PC-3 (cell line): ENCODE measurements at places on chromosomes 7 and 10.

- DNase-seq = no peak
Measured at GRCh38 chr10:77644557-77645243, 7.1 kb upstream of the KCNMA1 start.

- DNase-seq = no peak
Measured at GRCh38 chr7:29877196-29877595, 70.9 kb downstream of the WIPF3 start.

- DNase-seq = no peak
Measured at GRCh38 chr10:93773120-93773519, 15.4 kb downstream of the LGI1 start.

- no peak for DNase-seq
Measured at GRCh38 chr7:126659124-126659523, 593.6 kb downstream of the GRM8 start.

- DNase-seq = peak; percentile 97
Measured at GRCh38 chr7:5423976-5424748, 528 bp upstream of the TNRC18 start.

DNA sequence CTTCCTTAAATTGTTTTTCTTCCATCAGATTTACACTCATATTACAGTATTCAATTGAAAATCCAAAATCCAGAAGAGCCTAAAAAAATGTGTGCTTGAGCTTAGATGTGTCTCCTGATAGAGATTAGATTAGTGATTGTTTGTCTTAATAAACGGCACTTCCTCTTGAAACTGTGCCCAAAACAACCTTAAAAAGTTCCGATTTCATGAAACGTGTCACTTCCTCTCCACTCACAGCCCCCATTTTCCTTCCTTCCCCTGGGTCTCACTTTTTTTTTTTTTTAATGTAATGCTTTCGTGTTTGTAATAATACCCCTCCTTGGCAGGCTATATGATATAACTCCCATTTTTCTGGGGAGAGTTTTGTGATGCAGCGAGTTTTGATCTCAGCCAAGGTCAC, 114.8 kb upstream of the ADO start:
- no peak for DNase-seq

DNA sequence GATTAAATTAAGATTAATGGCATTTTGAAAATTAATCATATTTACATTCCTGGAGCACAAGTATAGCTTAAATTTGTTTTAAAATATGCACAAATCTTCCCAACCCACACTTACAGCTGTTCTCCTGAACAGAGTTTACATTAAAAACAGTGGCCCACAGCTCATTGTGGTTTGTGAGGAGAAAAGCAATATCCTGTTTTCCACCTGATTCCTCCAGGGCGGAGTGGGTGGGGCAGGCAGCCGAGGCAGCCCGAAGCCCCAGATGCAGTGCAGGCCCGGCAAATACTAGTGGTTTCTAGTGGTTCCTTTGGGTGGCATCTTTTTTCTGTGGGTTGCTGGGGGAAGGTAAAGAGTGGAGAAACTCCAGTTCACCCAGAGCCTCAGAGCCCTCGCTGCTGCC, 280.8 kb downstream of the ARHGAP12 start:
- no peak for DNase-seq
